Endothelial cell (in vitro differentiated cells): ENCODE measurements at places on chromosomes 12 and 14. TPM values are rescaled to one million over a fixed set of nuclear protein-coding genes. Genes with fewer than 3 reads are reported as not detected.

- no peak overlapping the region for H3K4me3 ChIP-seq
- H3K27ac ChIP-seq = no peak overlapping the region
- no peaks in the 10 kb centered on the region for H3K4me1 ChIP-seq
- no peaks in the 10 kb centered on the region for H3K27me3 ChIP-seq
These were observed 501.5 kb upstream of the USP15 start for GRCh38 chr12:61758661-61759060.

P2RX2 gene
- total RNA-seq = not detected

RNASE2 gene
- total RNA-seq = not detected

- H3K27ac ChIP-seq = peak within 1 kb of the TSS; percentile 45
- peaks cover 9% of the 10 kb centered on the region for H3K4me1 ChIP-seq
These were observed at the start of gene HCFC2 for GRCh38 chr12:104064031-104064841. Gene HCFC2, plus strand, starts transcription at chr12:104064531. Its CDS starts 30 bp downstream, at chr12:104064561.

DNA sequence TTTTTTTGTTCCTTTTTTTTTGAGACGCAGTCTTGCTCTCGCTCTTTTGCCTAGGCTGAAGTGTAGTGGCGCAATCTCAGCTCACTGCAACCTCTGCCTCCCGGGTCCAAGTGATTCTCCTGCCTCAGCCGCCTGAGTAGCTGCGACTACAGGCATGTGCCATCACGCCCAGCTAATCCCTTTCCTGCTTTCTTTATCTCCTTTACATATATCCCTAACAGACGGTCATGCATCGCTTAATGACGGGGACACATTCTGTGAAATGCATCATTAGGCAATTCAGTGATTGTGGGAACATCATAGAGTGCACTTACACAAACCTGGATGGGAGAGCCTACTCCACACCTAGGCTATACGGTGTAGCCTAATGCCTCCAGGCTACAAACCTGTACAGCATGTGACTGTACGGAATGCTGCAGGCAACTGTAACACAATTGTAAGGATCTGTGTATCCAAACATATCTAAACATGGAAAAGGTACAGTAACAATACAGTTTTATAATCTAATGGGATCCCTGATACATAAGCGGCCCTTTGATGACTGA, 32.8 kb downstream of the NOS1 start:
- no peak overlapping the region for H3K27ac ChIP-seq
- H3K27me3 ChIP-seq = peaks cover 7% of the 10 kb centered on the region
- no peaks in the 10 kb centered on the region for H3K36me3 ChIP-seq
- DNase-seq = no peak
- no peaks in the 10 kb centered on the region for H3K4me1 ChIP-seq

GRCh38 chr14:92670643-92671366, 77.6 kb downstream of the LGMN start:
- peaks cover 6% of the 10 kb centered on the region for H3K27me3 ChIP-seq
- H3K27ac ChIP-seq = no peak overlapping the region
- H3K36me3 ChIP-seq = peaks cover 15% of the 10 kb centered on the region
- no peak for DNase-seq

DNA sequence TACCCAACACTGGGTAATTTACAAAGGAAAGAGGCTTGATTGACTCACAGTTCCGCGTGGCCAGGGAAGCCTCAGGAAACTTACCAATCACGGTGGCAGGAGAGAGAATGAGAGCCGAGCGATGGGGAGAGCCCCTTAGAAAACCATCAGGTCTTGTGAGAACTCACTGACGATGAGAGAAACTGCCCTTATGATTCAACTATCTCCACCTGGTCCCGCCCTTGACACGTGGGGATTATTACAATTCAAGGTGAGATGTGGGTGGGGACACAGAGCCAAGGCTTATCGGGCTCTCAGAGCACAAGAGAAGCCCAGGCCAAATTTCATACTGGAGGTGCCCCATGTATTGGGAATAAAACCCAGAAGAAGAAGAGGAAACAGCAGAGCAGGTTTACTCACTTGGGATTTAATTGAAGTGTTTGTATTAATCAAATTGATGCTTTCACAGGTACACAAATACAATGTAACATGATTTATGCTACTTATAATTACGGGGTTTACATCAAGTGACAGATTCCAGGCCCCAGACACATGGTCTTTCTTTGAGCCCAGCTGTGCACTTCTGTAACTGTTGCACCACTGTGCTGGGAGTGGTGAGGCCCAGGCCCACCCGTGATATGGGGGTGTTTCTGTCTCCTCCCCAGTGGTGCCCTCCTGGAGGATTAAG, 8.2 kb upstream of the CCDC85C start:
- H3K36me3 ChIP-seq = no peaks in the 10 kb centered on the region
- H3K4me1 ChIP-seq = peaks cover 20% of the 10 kb centered on the region
- H3K27ac ChIP-seq = no peak overlapping the region

DNA sequence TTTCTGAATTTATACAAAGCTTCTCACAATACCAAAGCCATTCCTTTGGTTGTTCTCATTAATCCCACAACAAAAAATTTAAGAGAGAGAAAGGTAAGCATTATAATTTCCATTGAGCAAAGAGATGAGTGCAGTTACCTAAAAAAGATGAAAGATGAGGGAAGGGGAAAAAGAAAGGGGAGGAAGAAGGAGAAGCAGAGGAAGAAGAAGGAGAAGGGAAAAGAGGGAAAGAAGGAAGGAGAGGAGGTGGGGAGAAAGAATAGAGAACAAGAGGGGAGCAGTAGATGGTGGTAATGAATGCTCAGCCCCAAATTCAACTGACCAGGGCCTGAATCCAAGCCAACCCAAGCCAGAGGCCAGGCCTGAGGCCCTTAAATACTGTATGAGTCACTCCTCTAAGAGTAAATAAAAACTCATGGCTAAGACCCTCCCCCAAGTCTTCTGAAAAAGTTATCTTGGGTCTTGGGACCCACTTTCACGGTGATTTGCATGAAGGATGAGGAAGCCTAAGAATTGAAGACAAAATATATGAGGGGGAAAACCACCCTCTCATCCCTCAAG, 144.6 kb downstream of the ITPR2 start:
- H3K4me3 ChIP-seq = no peak overlapping the region
- H3K27me3 ChIP-seq = no peaks in the 10 kb centered on the region
- DNase-seq = no peak
- no peak overlapping the region for H3K27ac ChIP-seq
- H3K4me1 ChIP-seq = peaks cover 26% of the 10 kb centered on the region
